ENCODE measurements at places on chromosomes 1 and 21. TPM values are rescaled to one million over a fixed set of nuclear protein-coding genes. Genes with fewer than 3 reads are reported as not detected.

Gene LRRC8C
- 30.7 TPM for total RNA-seq

Gene SAMD13
- total RNA-seq = 1.1 TPM

Gene EVI5
- 47.8 TPM for total RNA-seq

Gene TRABD2B
- total RNA-seq = 0.34 TPM

Gene PAPPA2
- total RNA-seq = 0.75 TPM

Gene C1orf105
- not detected for total RNA-seq

Measured in subcutaneous adipose tissue (tissue), 4 donors.